ENCODE measurements at places on chromosomes 5 and 9.

- no peak for DNase-seq
Measured at GRCh38 chr5:6900247-6901227, 187.3 kb downstream of the TENT4A start.

DNA sequence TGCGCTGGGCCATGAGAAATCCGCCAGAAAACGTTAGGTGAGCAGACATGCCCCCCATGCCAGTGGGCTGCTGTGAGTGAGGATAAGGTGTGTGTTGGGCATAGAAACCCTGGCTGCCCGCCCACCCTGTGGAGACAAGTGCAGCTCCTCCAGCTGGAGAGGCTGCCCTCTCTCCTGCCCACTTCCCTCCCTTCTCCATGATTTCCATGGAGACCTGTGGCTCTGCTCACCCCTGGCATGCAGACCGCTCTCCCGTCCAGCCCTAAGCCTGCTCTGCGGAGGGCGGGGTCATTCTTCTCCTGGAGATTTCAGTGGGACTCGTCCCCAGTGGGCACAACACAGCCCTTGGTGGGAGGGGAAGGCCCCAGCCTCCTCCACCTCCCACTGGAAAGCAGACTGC lies 133.0 kb upstream of the FAM120A start:
- no peak for DNase-seq

DNA sequence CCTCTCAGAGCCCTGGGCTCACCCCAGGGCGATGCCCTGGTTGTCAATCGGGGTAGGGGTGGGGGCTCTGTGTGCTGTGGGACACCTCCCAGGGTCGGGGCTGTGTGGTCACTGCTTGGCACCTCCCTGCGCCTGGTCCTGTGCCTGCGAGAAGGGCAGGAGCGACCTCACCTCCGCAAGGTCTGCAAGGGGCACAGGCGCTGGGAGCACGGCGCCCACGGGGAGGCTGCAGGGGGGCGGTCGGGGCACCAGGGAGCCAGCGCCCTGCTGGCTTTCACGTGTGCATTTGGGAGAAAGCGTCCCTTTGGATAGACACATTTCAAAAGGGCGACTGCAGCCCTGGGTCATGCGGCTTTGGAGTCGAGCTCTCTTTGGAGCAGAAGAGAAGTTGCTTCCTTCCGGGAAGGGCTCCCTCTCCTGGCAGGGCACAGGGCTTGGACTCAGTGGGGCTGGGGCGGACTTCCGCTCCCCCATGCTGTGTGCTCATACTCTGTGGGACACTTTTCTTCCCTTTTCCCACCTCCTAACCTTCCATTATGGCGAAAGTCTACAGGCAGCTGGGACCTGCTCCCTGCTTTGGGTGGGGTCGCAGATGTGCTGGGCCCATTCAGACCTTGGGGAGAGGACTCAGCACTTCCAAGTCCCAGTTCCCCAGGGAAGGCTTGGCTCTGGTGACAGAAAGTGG lies 52.9 kb upstream of the SLC28A3 start:
- no peak for DNase-seq

GRCh38 chr5:114838937-114839336 lies 330.8 kb downstream of the TRIM36 start:
- no peak for DNase-seq

DNA sequence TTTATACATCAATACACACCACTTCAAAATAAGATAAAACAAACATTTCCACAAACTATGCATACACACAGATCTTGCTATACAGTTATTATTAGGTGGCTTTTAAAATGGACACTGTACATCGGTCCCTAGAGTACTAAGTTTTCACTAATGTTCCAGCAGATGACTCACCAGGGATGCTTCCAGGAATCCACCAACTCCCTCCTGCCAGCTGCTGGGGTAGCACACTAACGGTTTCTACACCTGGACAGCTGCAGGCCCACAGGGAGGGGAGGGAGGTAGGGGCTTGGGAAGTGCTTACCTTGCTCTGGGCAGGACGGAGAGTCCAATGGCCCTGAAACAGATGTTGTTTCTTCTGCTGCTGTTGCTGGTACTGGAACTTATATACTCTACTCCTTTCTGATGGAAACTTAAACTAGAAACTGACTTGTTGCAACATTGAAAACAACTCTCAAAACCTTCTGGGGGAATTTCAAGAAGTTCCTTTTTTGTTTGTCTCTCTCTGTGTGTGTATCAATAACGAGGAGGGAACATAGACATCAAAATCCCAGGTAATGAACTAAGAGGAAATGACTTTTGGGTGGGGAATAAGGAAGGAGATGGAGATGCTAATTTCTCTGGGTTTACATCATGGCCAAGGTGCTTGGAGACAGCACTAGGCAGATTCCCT lies at the start of gene IL12B:
Gene IL12B (minus strand): TSS at position 357 of the 670 bp plus-strand sequence. CDS start 3,705 bp downstream, outside the sequence.
- DNase-seq = no peak

GRCh38 chr9:1455766-1456165 lies 405.6 kb downstream of the DMRT2 start:
- no peak for DNase-seq

DNA sequence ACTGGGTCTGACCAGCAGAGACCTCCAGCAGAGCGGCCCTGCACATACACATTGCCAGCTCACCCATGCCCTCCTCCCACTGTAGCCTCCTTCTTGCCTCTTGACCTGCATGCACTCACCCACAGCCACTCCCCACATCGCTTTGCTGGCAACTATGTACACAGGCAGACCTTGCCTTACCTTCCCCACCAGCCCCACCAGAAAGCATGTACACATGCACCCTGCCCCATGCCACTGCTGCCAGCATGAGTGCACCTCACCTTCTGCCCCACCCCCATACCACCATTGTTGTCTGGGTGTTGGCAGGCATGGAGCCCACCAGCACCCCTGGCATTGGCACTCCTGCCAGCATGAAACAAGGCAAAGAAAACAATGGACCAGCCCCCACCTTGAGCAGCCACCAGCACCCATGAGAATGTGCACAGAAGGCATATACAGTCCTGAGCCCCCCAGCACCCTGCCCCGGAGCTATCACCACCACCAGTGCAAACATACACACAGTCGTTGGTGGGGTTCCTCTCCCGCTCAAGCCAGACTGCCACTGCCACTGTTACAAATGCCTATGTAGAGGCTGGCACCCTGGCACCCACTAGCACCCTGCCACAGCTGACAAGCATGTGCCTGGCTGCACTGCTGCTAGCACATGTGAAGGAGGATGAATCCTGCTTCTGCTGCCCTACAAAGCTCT lies 171.4 kb upstream of the NR4A3 start:
- DNase-seq = no peak

DNA sequence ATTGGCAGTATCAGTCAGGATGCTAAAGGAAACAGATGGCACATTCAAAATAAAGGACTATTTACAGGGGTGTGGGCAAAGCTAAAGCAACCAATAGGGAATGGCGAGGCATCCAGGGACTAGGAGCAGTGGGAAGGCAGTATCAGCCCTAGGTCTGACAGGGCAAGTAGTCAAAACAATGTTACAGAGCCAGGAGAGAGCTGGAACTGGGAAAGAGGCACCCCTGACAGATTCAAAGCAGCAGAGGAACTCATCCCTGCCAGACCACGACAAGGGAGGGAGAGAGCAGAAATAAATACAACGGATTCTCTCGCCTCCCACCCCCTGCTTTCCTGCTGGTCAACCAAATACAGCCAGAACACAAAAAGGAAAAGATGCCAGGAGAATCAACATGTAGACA lies 371.5 kb downstream of the NR2F1-AS1 start:
- no peak for DNase-seq

DNA sequence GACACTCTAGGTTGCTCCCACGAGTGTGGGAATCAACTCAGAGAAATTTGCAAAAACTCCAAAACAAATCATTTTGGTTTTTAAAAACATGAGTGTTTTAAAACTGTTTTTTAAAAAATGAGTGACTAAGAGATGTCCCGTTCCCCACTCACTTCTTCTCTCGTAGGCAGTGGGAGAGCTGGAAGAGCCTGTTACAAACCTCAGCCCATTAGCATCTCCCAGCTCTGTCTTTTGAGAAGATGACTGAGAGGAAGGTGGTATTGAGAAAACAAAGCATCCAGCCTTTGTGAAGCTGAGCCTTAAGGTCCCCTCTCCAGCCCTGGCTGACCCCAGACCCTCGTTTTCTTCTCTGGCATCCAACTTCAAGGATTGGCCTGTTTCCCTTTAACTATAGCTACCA lies 4.7 kb upstream of the ANKRD33B start:
- DNase-seq = no peak

- DNase-seq = no peak
Measured at GRCh38 chr5:126065061-126065460, 358.1 kb upstream of the GRAMD2B start.

- DNase-seq = no peak
Measured at GRCh38 chr9:104858271-104858670, 69.7 kb downstream of the ABCA1 start.

GRCh38 chr9:97243606-97244005 lies 63.9 kb upstream of the CCDC180 start:
- no peak for DNase-seq

DNA sequence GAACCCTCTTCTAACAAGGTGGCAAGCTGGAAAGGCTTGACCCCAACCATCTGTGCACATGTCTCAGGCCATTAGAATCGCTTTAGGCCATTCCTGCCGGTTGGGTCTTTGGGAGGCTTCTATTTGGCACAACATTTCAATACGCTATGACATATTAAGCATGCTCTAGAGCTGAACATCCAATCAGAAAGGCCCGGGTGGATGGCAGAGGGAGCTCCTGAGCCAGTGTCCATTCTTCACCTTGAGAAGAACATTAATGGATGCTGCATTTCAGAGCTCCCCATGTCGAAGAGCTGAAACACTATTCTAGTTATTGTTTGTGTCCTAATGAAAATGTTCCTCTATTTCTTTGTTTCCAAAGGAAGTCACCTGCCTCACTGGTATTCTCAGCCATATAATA lies 12.8 kb downstream of the SPATA9 start:
- no peak for DNase-seq

DNA sequence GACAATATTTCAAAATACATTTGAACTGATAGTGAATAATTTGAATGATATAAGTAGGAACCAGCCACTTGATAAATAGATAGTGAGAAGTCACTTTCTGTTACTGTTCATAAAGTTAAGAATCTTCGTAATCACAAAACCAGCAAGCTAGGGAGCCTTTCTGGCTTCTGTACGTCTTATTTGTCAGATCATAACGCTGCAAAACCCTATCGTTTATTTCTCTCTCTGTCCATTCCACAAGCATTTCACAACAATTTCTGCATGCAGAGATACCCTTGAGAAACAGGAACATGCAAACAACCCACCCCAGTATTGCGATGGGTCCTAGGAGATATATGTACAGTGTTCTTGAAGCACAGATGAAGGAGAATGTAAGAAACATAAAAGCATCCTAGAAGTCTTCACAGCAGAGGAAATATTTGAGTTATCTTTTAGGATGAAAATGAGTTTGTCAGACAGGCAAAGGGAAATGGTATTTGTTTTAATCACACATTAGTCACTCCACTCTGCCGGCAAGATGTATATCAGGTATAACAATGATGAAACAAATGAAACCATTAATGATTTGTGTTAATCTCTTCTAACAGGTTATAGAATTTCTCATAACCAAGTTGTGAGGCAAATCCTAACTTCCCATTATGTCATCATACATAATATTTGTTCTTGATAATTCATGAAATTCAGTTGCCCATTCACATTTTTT lies 668.7 kb upstream of the FTMT start:
- no peak for DNase-seq

DNA sequence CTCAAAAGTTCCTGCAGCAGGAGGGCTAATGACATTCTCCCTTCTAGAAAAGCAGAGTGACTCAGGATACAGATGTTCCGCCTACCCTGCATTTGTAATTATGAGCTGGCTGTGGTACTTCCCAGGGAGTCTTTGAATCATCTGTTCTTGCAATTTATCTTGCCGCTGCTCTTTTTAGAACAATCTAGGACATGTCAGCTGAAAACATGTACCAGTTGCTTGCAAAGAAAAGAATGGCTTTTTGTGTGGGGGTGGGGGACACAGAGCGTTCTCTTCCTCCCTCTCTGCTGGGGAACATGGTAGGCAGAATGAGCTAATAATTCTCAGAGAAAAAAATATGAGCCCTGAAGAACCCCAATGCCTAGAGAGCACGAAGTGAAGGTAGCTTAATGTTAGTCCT lies 51.7 kb upstream of the TUT7 start:
- peak; percentile 52 for DNase-seq

DNA sequence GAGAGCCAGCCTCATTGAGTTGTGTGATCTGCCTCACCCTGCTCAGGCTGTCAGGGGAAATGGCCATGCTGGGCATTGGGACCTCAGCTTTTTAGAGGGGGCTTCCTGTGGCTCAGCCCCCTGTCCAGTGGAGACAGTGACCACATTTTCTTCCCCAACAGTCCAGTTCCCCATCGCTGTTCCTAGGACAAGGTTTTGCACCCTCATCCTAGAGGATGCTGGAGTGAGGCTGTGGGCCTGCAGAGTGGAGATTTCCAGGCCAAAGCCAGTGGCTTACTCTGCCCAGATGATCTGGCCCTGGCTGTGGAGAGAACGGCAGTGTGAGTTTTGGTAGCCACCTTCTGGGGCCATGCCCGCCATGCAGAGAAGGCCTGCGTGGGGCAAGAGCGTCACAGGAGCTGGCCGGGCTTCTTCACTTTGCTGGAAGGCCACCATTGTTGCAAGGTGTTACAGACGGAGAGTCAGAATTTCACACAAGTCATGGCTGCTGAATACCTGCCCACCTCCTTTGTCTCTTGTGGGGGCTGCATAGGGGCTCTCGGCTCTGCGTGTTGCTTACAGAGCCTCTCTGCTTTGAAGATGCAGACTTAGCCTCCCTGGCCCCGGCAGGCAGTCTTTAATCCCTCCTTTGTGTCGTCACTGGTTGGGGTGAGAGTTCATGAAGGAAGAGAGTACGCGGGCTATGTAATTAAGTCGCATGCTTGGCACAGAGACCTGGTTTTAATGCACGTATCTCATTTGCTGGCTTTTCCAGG lies 35.2 kb upstream of the PITX1 start:
- no peak for DNase-seq

DNA sequence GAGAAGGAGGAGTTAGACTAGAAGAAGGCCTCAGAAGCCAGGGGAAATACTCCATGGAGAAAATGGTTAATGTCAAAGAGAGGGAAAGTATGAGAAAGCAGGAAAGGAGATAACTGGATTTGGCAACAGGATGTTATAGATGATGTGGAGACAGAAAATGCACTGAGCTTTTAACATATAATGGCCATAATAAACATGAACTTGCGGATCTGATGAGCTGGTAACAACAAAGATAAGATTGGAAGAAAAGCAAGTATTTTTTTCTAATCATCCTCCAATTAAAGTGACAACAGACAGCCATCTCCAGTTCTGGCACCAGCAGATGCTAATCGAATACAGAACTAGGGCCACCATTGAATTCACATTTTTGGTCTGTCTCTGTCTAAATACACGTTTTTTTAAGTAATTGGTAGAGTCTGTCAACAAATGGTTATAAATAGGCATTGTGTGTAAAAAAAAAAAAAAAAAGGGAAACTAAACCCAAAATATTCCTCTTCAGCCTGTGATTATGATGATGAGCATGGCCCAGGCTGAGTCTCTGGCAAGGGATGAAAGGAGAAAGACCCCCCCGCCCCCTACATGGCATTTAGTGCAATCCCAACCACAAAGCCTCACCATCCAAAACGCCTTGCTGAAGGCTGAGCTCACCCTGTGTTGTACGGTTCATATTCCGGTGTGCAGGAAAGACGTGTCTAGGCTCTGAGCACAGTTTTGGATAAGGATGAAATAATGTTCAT lies 149.5 kb upstream of the LHFPL2 start:
- DNase-seq = no peak

All from activated naive CD4-positive, alpha-beta T cell treated with anti-CD3 and anti-CD28 coated beads for 36 hours (primary cell).